ENCODE measurements at places on chromosomes 6 and 20.

DNA sequence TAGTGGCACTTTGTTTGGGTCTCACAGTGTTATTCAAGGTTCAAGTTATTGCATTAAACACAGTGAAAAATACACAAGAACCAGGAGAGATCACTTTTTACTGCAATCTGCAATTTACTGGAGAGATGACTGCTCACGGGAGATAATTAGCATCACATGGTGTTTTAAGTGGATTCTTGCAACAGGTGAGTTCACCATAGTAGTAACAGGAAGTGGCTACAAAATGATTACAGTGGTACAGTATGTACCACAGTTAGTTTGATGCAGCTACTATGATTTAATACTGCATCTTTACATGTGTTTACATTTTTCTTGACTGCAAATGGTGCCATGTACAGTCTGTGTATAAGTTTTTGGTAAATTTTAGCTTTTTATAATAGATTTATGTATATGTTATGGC, 96.5 kb upstream of the SCP2D1 start:
- DNase-seq = no peak

DNA sequence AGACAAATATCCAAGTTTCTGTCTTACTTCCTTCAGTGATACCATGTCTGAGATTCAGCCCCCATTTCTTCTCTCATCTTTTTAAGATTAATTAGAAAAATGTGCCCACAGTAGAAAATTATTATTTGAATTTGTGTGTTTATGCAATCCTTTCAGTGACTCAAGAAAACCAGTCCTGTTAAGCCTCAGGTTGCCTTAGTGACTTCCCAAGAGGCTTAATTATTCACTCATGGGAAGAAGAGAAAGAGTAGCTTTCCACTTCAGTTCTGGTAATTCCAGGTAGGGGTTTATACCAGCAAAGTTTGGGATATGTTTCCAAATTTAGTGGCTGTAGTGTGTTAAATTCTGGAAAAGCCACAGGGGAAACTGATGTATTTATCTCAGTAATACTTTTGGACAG, 149.1 kb downstream of the RIMS1 start:
- DNase-seq = no peak

DNA sequence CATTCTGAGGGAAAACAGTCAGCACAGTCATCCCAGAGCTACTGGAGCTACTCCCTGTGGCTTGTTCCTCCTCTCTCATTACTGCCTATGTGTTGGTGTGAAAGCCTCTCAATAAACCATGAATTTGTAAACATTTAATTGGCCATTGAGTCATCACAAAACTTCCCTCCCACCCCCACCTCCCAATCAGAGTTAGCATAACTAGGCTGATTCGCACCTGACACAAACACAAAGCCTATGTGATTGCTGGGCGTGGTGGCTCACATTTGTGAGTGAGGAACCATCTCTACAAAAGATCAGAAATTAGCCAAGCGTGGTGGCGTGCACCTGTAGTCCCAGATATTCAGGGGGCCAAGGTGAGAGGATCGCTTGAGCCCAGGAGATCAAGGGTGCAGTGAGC, 17.1 kb upstream of the SNTA1 start:
- no peak for DNase-seq

- DNase-seq = no peak
Observed at GRCh38 chr6:4637691-4638433, 138.3 kb upstream of the CDYL start.

GRCh38 chr20:34680586-34681175, 3.8 kb upstream of the PIGU start:
- DNase-seq = no peak

- DNase-seq = no peak
Observed at GRCh38 chr6:117514655-117515054, 32.2 kb downstream of the DCBLD1 start.

- DNase-seq = no peak
Observed at GRCh38 chr20:19937651-19938420, 79.3 kb upstream of the NAA20 start.

GRCh38 chr6:170221753-170222400, 69.0 kb downstream of the DLL1 start:
- DNase-seq = no peak

GRCh38 chr6:54244430-54244829, 63.8 kb upstream of the TINAG start:
- no peak for DNase-seq

DNA sequence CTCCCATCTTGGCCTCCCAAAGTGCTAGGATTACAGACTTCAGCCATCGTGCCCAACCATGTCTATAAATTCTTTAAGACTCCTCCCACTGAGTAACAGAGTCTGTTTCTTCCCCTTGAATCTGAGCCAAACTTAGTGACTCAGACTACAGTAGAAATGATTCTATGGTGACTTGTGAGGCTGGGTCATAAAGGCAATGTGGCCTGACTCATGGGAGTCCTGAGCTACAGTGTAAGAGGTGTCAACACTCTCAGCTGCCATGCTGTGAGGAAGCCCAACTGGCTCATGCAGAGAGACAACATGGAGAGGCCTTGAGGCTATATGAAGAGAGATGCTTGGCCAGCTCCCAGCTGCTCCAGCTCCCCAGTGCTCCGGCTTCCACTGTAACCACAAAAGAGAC, 5.2 kb upstream of the NRSN2 start:
- DNase-seq = no peak

DNA sequence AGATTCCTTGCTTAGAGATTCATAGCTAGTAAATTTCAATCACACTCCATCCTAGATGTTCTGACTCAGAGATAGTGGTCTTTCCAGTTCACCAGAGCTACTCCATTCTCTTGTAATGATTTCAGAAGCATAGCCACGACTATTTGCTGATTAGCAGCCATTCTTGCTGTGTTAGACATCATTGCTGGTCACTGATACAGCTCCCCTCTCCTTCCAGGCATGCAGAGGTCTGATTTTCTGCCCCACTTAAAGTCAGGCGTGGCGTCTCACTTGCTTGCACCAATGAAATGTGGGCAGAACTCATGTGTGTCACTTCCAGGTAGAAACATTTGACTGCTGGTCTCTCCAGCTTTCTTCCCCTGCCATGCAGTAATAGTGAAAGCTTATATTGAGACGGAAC, 168.9 kb upstream of the JARID2 start:
- no peak for DNase-seq

DNA sequence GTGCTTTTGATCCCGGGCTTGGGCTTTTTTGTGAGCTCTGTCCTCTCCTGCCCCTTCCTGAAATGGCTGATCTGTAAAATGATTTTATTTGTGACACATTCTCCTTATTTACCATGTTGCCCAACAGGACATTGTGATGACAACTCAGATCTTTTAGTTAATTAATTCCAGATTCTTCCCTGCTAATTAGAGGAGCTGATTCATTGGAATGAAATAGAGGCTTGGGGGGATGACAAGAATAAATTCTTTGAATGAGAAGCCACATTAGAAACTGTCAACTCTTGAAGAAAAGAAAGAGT, 26.1 kb upstream of the GABRR1 start:
- DNase-seq = no peak

DNA sequence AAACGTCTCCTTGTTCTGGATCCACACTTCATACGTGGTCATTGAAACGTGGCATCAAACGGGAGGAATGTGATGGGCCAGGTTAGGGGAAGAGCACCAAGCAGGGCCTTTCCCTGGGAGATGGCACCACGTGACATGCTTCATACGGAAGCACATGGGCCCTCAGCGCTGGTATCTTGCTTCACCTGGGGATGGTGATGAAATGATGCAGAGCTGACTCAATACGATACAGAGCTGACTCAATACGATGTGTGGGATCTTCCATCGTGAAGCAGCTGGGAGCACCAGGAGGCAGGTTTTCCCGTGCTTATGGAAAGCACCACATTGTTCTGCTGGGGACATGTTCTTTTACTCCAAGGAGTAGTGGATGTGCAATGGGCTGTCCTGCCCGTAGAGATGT, 22.5 kb upstream of the TAGAP start:
- DNase-seq = no peak

GRCh38 chr20:63162206-63162795, 53.6 kb downstream of the YTHDF1 start:
- no peak for DNase-seq

DNA sequence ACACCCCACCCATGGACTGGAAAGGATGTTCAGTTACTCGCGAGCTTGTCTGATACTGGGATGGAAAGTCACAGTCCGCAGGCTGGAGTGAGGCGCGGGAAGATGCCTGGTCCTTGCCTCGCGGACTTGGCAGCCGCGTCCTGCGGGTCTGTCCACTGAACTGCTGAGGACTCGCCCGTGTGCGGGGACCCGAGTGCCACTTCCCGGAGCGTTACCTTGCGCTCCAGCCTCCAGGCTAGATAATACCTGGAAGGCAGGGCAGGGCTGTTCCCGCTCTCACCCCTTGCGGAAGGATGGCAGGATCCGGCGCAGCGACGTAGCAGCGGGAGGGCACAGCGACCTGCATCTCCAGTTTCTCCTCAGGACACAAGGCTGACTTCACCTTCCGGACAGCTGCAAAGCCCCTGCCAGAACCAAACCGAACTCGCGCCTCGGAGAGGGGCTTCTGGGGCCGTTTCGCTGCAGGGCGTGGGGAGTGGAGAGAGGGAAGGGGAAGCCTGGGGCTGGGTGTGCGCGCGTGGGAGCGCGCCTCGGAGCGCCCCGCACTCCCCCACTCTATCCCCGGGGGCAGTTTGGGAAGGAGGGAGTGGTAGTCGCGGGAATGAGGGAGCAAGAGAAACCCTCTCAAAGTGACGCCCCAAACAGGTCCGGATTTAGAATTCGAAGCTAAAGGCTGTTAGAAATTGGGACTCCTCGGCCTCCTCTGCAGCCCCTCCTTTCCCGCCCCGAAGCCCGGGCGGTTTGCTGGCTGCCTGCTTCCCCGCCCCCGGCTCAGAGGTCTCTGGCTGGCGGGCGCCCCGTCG, at the start of gene KCNQ5:
KCNQ5 (plus strand) TSS at position 774 of the 803 bp plus-strand sequence.
- no peak for DNase-seq

GRCh38 chr6:56364827-56365339, 117.5 kb upstream of the COL21A1 start:
- DNase-seq = no peak

GRCh38 chr6:138393871-138394783, 9.9 kb upstream of the HEBP2 start:
- DNase-seq = no peak

DNA sequence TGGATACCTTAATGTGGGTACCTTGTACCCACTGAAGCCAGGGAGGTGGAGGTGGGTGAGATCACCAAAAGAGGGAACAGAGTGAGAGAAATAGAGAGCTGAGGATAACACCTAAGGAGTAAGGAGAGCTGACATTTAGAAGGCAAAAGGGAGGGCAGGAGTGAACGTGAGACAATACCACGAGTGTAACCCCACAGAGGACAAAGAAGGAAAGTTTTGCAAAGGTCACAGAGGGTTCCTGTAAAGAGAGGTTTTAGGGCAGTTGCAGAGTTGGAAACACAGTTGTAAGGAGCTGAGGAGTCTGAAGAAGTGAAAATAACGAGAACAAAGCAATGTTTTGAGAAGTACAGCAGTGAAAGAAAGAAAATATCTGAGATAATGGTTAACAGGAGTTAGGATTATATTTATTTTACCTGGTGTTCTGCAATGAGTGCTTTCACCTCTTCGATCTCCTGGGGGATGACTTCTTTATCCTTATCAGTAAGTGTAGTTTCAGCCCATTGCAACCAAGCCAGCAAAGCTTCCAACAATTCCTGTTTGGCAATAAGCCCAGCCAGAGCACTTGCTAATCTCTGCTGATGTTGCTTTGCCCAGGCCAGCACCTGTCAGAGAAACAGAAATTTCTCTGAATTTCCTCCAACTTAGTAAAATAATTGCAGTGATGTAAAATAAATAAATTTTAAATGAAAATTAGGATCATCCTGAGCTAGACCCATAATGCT, 166.8 kb downstream of the DST start:
- no peak for DNase-seq

DNA sequence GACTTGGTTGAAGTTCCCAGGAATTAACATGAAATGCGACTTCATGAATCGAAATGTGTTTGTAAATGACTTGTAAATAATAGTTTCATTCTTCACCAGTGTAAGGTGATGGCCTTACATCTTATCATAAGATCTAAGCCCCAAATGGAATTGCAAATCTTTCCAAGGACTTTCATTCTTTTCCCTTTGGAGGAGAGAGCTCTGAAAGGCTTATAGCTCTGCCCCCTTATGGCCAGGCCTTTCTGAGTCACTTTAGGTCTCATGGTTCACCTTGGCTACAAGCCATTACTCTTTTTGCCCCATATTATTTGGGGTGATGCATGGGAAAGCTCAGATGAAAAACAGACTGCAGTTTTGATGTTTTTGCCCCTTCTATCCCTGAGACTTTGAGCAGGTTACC, 209.1 kb upstream of the BMP2 start:
- no peak for DNase-seq

GRCh38 chr6:74075896-74076295, 379.9 kb downstream of the CD109 start:
- no peak for DNase-seq

- no peak for DNase-seq
Observed at GRCh38 chr6:165988302-165988756, 179.3 kb downstream of the TBXT start.

DNA sequence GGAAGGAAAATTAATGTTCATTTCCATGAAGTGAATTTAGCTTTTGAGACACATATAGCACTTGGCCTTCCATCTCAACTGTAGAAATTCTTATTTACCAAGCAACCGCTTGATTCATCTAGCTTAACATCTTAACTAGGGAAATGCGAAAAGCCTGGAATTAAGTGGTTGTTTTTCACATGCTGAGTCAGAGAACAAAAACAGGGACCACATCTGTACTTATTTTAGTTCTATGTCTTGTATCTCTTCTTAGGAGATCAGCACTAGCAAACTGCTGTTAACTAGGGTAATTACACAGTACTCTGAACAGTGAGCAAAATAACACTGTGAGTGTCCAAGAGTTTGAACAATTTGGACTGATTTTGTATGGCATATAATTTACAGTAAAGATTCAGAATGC, 590.9 kb upstream of the NRSN1 start:
- no peak for DNase-seq

DNA sequence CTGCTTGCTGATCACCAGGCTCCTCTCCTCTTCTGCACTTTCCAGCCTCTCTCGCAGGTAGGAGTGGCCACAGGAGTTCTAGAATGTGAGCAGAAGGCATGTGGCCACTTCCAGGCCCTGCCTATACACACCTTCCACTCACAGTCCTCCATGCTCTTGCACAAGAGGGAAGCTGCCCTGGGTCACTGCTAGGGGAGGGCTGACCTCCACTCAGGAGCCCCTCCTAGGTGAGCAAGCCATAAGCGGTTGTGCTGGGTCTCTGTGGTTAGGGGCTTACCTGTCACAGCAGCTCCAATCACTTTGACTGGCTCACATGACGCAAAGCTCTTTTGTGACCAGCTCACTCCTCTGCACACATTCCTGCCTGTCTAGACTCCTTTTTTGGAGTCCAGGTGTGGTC, 68.2 kb downstream of the TMEM242 start:
- no peak for DNase-seq

- DNase-seq = no peak
Observed at GRCh38 chr6:18036781-18037180, 49.3 kb upstream of the KIF13A start.

DNA sequence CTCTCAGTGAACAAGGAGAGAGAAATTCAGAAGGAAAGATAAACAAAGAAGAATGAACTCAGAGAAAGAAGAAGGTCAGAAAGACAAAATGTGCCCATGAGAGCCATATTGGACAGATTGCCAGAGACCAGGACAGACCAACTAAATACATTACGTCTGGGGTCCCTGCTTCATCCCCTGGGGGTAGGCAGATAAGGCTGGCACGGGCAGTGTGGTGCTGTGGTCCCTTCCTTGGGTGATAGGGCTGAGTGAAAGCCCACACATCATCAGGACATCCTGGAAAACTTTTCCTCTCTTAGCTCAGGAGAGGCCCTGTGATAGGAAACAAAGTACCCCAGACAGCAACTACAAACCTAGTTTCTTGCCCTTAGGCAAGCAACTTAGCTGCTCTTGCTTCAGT, 13.2 kb upstream of the ARMC12 start:
- no peak for DNase-seq

All from cortex of kidney (tissue), 1 donor.